Right ventricle myocardium inferior (tissue), 1 donor: ENCODE measurements at places on chromosomes 5 and 9.

DNA sequence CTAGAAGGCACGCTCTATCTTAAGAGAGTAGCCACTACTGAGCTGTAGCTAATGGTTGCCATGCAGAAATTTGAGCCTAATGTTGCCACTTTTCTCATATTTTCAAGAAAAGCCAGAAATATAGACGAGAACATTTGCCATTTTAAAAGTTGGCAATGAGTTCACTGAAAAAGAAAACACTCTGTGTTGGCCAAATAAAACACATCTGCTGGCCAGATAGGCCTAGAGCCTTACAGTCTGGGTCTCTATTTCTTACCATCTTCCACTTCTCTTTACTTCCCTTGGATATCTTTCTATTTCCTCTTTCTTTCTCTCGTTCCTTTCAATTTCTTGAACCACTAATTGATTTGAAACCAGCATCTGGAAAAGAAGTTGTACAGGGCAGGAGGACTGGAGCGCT, 36.6 kb upstream of the VCAN start:
- no peak for DNase-seq

- no peak for DNase-seq
These were observed 640 bp downstream of the SURF4 start for GRCh38 chr9:133375116-133375723.

GRCh38 chr5:4348423-4348822, 752.8 kb downstream of the IRX1 start:
- DNase-seq = no peak

DNA sequence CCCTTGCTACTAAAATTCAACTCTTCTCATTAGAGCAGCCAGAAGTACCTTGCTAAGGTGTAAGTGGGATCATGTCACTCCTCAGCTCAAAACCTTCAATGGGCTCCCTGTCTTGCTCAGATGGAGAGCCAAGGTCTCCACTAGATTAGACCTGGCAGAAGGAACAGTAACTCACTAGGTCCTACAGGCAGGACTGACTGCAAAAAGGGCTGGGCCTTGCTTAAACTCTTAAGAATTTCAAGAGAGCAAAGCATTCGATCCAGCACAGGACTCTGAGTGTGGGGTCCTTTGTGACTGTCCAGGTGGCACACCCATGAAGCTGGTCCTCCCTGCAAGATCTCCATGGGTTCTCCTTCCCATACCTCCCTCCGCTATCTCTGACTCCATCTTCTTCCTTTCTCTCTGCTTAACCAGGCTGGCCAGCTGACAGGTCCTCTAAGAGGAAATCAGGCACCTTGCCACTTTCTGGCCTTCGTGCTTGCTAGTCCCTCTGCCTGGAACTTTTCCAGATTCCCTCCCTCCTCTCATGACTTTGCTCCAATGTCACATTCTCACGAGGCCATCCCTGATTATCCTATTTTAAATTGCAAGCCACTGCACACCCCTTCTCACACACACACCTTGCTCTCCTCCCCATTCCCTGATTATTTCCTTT, 70.2 kb downstream of the BASP1 start:
- DNase-seq = no peak

DNA sequence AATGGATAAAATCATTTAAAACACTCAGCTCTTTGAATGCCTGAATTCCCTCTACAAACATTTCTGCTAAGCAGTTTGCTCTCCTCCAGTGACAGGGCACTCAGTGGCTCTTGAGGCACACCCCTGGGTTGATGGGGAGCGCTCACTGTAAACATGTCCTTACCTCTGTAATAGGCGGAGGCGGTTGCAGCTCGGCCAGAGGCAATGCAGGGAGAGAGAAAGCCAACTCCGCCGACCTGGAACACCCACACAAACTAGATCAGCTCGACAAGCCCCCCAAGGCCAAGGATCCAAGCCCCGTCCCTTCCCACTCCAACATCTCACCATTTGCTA, 329 bp downstream of the CDC23 start:
- peak; percentile 72 for DNase-seq

- no peak for DNase-seq
These were observed 185.0 kb downstream of the SREK1 start for GRCh38 chr5:66329078-66329477.

GRCh38 chr5:102196481-102196880, 99.6 kb downstream of the SLCO4C1 start:
- DNase-seq = no peak

- no peak for DNase-seq
These were observed 1012.4 kb upstream of the COX7C start for GRCh38 chr5:85605381-85605780.

- DNase-seq = no peak
These were observed 8.4 kb downstream of the GNAQ start for GRCh38 chr9:78023003-78023741.

- DNase-seq = no peak
These were observed 97.4 kb downstream of the GABBR2 start for GRCh38 chr9:98611319-98611718.

DNA sequence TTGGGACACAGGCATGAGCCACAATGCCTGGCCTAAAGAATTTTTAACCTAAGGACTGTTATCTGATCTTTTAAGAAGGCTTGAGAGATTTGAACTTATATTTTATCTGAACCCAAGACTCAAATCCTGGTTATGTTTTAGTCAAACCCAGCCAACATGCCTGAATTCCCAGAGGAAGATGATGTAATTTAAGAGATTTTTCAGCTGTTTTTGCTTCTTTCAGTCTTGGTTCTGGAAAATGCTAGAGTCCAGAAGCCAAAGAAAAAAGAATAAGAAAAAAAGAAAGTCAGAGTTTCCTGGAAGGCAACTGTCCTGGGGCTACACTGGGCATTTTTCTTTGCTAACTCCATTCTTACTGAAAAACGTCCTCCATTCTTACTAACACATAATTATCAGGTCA, 85.8 kb downstream of the SNX18 start:
- DNase-seq = no peak

- DNase-seq = peak; percentile 26
These were observed 11.1 kb downstream of the VAV2 start for GRCh38 chr9:133980864-133981588.

DNA sequence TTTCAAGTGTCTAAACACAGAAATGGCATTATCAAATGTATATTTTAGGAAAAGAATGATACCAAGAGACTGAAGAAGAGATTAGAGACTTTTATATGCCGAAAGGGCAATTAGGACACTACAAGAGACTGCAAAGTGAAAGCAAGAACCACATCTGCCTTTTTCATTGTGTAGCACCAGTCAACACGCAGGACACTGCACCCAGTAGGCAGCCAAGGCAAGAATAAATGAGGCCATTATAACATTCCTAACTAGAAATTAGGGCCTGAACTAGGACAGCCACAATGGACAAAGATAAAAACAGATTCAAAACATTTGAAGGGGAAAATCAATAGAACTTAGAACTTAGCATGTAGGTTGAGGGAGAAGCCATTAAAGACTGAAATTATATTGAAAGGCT, 10.8 kb downstream of the CETN3 start:
- DNase-seq = no peak

- DNase-seq = no peak
These were observed 45.2 kb upstream of the ANKRD55 start for GRCh38 chr5:56278335-56278753.

DNA sequence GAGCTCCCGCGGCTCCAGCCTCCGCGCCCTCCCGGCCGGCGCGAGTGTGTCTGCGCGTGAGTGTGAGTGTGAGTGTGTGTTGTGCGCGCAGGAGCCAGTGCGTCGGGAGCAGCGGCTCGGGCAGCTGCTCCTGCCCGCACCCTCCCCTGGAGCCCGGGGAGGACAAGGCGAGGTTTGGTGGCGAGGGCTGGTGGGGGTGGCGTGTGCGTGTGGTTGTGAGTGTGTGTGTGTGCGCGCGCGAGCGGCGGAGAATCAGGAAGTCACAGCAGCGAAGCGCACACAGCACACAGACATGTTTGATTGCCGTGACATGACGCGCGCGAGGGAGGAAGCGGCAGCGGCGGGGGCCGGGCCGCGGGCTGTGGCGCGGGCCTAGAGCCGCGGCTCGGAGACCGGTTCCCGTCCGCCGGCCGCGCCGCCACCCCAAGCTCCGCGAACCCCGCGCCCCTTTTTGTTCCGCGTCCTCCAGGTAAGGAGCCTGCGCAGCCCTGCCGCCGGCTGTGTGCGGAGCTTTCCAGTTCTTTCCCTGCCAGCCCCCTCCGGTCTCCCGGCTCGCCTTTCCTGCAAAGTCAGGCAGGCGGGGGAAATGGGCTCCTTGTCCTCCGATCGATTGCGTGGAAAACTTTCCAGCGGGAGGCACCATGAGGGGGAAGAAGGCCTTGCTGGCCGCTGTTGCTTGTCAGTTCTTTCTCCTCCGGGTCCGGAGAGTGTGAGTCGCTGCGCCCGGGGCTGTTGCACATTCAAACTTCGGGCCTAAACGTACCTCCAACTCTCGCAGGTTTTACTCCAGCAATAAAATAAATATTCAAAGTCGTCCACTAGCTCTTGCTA, 2.4 kb downstream of the SMARCA2 start:
- peak; percentile 94 for DNase-seq

GRCh38 chr5:178463321-178464155, 126.7 kb downstream of the COL23A1 start:
- no peak for DNase-seq

DNA sequence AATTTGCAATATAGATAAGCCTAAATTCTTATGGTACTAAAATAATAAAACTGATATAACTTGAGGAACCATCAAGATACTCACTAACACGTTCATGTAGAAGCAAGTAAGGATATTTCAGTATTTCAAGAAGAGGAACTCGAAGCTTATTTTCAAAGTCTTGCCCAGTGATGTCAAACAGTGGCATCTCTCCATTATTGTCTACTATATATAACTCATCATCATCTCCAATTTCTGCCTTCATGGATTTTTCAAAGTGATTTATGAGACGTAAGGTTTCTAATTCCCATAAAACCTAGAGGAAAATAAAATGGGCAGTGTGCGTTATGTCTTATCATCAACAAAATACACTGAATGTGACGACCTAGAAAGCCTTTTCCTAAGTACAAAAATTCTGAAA, 8.6 kb downstream of the SETX start:
- DNase-seq = no peak

DNA sequence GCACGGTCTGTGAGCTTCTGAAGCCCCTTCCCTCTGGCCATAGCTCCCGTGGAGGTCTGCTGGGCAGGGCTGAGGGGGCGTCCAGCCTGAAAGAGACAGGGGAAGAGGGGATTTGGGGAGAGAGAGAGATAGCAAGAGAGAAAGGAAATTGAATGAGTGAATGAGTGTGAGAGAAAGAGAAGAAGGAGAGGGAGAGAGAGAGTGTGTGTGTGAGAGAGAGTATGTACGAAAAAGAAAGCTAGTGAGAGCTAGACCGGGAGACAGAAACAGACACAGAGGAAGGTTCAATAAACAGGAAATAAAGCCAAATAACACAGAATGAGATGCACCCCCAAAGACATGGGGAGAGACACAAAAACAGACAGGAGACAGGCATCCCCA, 37.4 kb downstream of the PAX5 start:
- no peak for DNase-seq

DNA sequence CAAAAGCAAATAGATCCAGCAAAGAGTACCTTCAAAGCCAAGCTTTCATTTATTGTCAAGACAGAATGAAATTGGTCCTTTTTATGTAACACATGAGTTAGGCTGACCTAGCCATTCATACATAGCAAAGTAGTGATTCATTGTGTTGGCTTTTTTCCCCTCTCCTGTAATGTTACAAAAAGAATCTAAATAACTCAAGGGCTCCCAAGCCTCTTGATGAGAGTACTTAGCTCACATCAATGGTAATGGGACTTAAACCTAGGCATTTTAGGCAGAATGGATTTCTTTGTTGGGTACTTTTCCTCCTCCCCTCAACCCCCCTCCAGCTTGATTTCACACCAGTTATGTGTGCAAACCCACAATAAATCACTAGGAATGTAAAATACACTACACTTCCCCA, 123.7 kb downstream of the EBF1 start:
- no peak for DNase-seq

- DNase-seq = no peak
These were observed 18.6 kb upstream of the ANKRD18A start for GRCh38 chr9:38638881-38639576.

DNA sequence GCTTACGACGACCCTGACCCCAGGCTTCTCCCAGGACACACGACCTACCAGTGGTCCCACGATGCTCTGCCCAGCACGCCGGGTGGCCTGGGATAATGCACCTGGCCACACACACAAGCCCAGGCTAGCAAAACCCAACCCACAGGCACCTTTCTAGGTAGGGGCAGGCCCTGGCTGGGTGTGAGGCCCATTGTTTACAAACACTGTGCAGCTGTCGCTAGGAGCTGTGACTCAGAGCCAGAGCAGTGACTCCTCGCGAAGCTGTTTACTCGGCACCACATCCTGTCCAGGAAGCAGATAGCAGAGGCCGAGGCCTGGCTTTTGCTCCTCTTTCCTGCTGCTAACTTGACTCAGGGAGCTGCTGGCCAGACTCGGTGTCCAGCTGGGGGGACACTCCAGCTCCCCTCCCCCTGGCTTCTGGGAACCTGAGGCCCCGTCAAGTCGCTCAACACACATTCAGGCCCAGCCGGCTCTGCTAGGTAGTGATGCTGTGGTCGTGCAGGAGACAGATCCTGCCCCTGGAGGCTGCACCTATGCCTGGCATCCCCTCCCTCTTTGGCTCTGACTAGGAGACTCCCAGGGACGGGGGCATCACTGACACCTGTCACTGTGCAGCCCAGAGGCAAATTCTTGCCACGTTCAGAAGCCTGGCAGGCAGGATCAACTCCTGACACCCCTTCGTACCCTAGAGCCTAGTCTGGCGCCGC, 12.8 kb upstream of the RALGDS start:
- DNase-seq = peak; percentile 93

DNA sequence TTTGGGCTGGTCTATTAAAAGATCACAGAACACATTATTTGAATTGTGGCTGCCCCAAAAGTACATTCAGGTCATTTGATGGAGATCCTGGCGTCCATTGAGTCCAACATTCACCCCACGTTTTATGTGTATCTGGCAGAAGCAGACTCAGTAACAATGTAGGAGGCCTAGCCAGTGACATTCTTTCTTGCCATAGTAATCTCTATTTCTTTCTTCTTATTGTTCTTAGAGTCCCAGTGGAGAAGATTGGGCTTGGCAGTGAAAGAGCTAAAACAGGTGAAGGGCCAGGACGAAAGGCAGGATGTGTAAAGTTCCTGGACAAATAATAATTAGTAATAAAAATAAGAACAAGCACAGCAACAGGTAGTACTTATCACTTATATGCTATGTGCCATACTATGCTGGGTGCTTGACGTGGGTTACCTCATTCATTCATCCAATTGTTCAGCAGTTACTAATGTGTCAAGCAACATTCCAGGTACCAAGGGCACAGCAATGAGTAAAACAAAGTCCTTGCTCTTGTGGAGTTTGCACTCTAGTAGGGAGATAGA, 12.6 kb upstream of the ANKH start:
- no peak for DNase-seq

DNA sequence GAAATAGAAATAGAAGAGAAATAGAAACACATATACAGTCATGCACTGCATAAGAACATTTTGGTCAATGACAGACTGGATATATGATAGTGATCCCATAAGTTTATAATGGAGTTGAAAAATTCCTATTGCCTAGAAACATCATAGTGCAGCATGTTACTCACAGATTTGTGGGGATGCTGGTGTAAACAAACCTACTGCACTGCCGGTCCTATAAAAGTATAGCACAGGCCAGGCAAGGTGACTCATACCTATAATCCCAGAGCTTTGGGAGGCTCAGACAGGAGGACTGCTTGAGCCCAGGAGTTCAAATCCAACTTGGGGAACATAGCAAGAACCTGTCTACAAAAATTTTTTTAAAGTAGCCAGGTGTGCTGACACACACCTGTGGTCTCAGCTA, 240.6 kb upstream of the MAP3K1 start:
- DNase-seq = no peak

GRCh38 chr9:78292026-78292425, 4.9 kb upstream of the PSAT1 start:
- DNase-seq = no peak

GRCh38 chr5:68396722-68397121, 181.2 kb downstream of the PIK3R1 start:
- no peak for DNase-seq
